ENCODE measurements at places on chromosomes 16 and 17.
A peak's percentile ranks its signal among the peaks of the same experiment; 100 is the strongest.

DNA sequence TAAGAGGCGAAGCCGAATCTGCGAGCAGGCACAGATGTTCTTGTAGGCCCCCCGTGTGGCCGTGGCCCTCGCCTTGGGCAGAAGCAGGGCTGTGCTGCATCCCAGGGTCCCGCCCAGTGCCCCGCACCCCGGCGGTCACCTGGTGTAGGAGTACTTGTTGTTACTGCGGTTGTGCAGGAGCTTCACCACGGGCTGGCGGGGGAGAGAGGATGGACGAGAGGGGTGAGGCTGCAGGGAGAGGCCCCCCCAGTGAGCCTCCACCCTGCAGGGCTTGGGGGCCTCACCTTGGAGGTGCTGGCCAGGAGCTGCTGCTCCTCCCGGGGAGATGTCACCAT lies 11.4 kb downstream of the ASPHD1 start:
- no peak for DNase-seq

DNA sequence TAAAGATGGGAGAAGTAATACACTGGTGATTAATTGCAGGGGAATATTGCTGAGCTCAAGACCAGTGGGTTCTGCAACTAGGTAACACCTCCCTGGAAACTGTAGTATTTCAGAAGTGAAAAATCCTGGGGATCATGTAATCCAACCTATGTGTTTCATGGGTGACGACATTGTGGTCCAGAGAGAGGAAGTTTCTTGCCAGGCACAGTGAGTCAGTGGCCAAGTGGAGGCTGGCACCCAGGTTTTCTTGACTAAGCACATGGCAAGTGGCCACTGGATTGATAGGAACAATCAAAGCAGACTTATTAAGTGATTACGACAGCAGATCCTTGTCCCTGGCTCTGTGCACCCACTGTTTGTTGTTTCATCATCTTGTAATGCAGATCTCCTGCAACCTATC lies 14.6 kb upstream of the CIITA start:
- peak; percentile 60 for DNase-seq

DNA sequence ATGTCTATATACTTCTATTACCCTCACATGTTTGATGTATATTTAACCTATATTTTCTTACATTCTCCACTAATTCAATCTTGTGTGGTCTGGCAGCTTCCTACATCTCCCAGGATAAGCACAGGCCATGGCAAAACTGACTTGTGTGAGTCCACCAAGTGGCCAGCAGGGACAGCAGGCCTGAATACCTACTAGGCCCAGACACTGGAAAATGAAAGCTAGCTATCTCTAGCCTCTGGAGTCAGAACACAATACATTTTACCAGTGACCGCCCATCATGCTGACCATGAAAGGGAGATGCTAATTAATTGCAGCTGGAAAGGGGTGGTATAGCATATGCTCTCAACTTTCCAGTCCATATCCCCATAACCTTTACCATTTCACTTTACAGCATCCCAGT lies 132.3 kb downstream of the PCTP start:
- no peak for DNase-seq

- DNase-seq: no peak
Measured at GRCh38 chr17:48488548-48489106, 42.2 kb downstream of the HOXB1 start.

DNA sequence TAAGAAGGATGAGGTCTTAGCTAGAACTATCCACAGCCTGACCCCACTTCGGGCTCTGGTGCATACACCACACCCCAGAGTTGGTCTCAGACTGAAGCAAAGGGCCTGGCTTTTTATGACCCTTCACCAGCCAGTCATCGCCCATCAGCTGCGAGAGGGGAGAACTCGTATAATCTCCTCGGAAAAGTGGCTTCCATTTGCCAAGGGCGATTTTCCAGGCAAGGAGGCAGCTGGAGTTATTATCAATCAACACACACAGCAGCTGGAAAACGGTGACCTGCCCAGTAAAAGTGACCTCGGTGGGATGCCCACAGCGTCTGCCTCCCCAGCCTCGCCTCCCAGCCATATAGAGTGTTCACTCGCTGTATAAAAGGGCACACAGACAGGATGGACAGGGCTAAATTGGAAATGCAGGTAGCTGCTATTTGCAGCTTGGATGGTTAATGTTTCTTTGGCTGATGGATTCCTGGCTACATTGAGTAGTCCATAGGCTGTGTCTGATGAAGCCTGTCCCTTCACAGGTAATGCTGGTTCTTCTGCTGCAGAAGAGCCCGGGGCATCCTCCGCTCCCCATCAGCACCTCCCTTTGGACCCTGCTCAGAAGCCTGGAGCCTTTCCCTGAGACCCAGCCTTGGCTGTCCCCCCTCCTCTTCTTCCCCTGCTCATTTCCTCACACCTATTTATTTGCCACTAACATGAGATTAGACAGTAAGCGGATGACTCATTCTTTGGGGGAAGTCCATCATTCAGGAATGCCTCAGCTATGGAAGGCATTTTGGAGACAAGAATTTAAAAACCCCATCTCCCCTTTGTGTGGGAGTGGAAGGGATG lies 45.7 kb downstream of the TMEM186 start:
- DNase-seq: peak; percentile 89

DNA sequence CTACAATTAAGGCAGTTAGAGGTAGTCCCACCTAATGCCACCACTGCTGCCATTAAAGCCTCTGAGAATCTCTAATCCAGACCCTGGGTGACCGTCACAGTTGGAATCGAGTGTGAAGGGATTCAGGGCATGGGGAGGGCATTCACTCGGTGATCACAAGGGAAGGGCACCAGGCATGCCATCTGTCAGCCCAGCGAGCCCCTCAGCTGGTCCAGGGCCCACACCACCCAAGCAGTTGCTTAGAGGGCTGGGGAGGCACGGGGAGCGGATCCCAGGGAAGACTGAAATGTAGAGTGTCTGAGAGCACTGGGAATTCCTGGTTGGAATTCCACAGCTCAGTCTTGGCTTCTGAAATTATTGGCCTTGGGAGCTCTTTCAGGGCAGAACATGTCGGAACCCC lies 294.6 kb downstream of the CPPED1 start:
- no peak for DNase-seq

- no peak for DNase-seq
Measured at GRCh38 chr17:55430541-55431288, 9.1 kb upstream of the MMD start.

GRCh38 chr17:2724784-2725164 lies 13.2 kb upstream of the CLUH start:
- no peak for DNase-seq

DNA sequence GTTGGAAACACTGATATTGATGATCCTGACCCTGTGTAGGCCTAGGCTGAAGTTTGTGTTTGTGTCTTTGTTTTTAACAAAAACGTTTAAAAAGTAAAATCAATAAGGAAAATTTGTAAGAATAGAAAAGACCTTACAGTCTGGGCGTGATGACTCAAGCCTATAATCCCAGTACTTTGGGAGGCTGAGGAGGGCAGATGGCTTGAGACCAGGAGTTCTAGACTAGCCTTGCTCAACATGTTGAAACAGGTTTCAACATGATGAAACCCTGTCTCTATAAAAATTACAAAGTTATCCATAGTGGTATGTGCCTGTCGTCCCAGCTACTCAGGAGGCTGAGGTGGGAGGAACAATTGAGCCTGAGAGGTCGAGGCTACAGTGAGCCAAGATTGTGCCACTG lies 18.3 kb upstream of the TOM1L1 start:
- no peak for DNase-seq

DNA sequence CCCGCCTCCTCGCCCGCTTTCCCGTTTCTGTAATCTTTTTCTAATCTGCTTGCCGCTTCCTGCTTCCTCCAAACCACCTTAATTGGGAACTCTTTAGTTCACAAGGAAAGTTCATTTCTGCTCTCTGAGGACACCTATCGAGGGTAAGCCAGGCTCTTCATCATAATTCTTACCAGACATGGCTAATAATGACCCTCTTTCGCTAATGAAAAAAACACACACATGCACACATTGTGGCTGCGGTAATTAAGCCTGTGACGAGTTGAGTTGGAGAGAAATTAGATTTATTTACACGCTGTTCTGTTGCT lies 100.6 kb downstream of the ZNF423 start:
- peak; percentile 57 for DNase-seq

DNA sequence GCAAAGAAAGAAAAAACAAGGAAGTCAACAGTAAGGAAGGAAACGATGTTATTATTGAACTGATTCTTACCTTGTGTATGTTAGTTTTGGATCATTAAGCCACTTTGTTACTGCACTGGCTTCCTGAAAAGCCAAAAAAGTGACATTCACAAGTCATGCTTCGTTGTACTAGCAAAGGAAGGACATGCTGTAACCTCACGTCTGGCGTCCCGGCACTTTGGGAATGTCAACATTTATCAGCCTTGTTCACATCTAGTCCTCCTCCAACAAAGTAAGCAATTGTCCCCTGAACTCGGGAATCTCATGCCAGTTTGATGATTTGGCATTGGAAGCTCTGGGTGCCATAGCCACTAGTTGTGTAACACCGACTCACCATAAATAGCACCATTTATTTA lies 731 bp upstream of the MKS1 start:
- no peak for DNase-seq

- DNase-seq: no peak
Measured at GRCh38 chr16:79062821-79063220, 537.7 kb downstream of the MAF start.

GRCh38 chr17:42133461-42134041 lies 10.9 kb downstream of the HSPB9 start:
- DNase-seq: no peak

DNA sequence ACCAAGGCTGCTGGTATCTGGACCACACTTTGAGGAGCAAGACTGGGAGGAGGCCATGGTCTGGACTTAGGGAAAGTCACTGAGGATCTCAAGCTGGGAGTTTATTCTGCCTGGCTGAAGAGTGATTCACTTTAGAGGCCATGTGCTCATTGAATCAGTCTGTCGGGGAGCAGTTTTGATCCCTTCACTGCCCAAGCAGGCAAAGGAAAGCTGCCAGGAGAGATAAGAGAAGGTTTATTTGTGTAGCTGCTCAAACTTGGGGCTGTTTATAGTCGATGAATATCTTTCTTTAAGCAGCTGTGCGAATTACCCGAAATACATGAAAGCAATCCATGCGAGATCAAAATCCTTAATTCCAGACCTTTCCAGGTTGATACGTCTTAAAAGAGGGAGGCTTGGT lies 544.4 kb upstream of the EEF2KMT start:
- DNase-seq: no peak

DNA sequence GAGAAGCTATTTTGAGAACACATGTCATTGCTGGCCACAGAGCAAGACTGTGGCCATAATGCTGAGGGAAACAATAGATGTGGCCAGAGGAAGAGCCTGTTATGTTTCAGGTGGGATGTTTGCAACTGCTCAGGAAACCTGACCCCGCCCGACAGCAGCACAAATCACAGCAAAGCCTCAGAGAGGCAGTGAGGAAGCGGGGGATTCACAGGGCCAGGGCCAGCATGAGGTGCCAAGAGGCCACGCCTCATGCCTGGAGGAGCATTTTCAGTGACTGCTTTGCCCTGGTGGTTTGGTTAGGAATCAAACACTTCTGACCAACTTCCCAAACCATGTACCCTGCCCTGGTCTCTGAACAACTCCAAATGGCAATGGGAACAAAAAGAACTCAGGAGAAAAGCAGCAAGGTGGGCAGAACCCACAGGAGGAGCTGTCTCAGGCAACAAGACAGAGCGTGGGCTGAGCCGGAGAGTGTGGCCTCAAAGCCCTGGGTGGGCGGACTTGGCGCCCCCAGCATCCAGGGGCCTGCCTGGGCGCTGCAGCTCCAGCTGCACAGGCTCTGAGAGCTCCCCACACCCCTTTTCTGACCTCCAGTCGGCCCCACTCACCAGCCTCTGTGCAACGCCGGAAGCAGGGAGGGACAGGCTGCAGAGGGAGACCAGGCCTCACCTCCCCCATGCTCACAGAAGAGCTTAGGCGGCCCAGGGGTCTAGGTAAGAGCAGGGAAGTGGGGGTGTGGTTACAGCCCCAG lies 20.6 kb downstream of the HIC1 start:
- no peak for DNase-seq

GRCh38 chr16:56986361-56986760 lies 3.0 kb upstream of the NLRC5 start:
- no peak for DNase-seq

All from fibroblast of skin of right quadriceps (primary cell).